ENCODE measurements at places on chromosomes 4 and X. TPM values are rescaled to one million over a fixed set of nuclear protein-coding genes. Genes with fewer than 3 reads are reported as not detected.

DNA sequence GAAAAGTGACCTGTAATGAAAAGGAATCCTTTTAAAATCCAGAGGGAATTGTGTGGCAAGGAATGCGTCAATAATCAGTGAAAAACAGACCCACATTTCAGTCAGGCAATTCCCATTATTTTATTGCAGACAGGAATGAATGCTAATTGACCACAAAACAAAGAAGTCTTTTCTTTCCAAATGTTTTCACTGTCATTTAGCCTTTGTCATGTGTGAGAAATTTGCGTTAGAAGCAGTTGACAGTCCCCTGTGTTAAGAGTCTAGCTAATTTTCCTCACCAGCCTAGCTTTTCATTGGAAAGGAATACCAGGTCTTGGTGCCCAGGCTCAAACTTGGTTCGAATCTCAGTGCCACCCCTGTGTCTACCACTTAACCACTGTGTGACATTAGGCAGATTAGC is 83.4 kb downstream of the KIT start:
- H3K4me3 ChIP-seq: no peak overlapping the region
- no peak overlapping the region for H3K27ac ChIP-seq
- H3K27me3 ChIP-seq: no peaks in the 10 kb centered on the region
- DNase-seq: no peak

GRCh38 chrX:111123606-111124179 is 27.7 kb downstream of the PAK3 start:
- no peaks in the 10 kb centered on the region for H3K36me3 ChIP-seq
- H3K4me1 ChIP-seq: no peaks in the 10 kb centered on the region
- no peak overlapping the region for H3K27ac ChIP-seq
- no peak overlapping the region for H3K4me3 ChIP-seq
- H3K27me3 ChIP-seq: no peaks in the 10 kb centered on the region

- no peak overlapping the region for H3K27ac ChIP-seq
- no peak overlapping the region for H3K4me3 ChIP-seq
- H3K27me3 ChIP-seq: no peaks in the 10 kb centered on the region
These were observed 12.7 kb downstream of the DCAF16 start for GRCh38 chr4:17797808-17798207.

GRCh38 chr4:47930971-47931804 is 16.8 kb upstream of the NFXL1 start:
- H3K27ac ChIP-seq: no peak overlapping the region
- DNase-seq: no peak
- no peak overlapping the region for H3K4me3 ChIP-seq
- no peaks in the 10 kb centered on the region for H3K27me3 ChIP-seq
- H3K36me3 ChIP-seq: no peaks in the 10 kb centered on the region

DNA sequence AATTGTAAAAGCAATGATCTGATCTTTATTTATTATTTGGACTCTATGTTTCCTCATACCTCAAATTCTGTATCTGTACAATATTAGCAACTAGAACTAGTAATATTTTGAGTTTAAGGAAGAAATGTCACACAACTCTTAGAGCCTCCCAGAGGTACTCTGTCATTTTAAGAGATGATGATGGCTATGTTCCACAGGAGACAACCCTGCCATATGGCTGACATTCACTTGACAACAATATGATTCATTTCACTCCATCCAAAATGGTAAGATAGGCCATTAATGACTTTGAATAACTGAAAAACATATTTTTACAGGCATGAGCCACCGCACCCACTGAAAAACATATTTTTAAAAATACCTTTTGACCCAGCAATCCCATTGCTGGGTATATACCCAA is 190.3 kb downstream of the MAML3 start:
- H3K36me3 ChIP-seq: no peaks in the 10 kb centered on the region
- peaks cover 41% of the 10 kb centered on the region for H3K4me1 ChIP-seq
- no peak for DNase-seq
- H3K27ac ChIP-seq: no peak overlapping the region

- DNase-seq: no peak
- no peak overlapping the region for H3K27ac ChIP-seq
- no peaks in the 10 kb centered on the region for H3K27me3 ChIP-seq
- no peaks in the 10 kb centered on the region for H3K36me3 ChIP-seq
- H3K4me3 ChIP-seq: no peak overlapping the region
These were observed 59.4 kb upstream of the FBXW7 start for GRCh38 chr4:152594978-152595925.

GRCh38 chr4:119300101-119300978 is 21.6 kb downstream of the FABP2 start:
- H3K27ac ChIP-seq: peak overlapping the region; percentile 94
- DNase-seq: peak; percentile 98

GRCh38 chrX:113275804-113276203 is 435.2 kb upstream of the AMOT start:
- H3K27me3 ChIP-seq: no peaks in the 10 kb centered on the region
- H3K27ac ChIP-seq: no peak overlapping the region
- H3K4me1 ChIP-seq: no peaks in the 10 kb centered on the region
- H3K36me3 ChIP-seq: no peaks in the 10 kb centered on the region
- no peak for DNase-seq

Gene DYNLT3
- 20.5 TPM for total RNA-seq

Gene NRK
- under 0.01 TPM for total RNA-seq

Measured in upper lobe of left lung (tissue), 6 donors.